ENCODE measurements at places on chromosomes 3 and 15. TPM values are rescaled to one million over a fixed set of nuclear protein-coding genes. Genes with fewer than 3 reads are reported as not detected.

ERICH6 gene
- not detected for total RNA-seq

RTP3 gene
- not detected for total RNA-seq

SPTBN5 gene
- total RNA-seq = 0.98 TPM

DLL4 gene
- total RNA-seq = 2.2 TPM

C3orf22 gene
- not detected for total RNA-seq

GRCh38 chr15:91752081-91752785, 101.3 kb upstream of the SLCO3A1 start:
- H3K27me3 ChIP-seq = peaks cover 29% of the 10 kb centered on the region
- no peak overlapping the region for H3K27ac ChIP-seq
- DNase-seq = no peak
- no peak overlapping the region for H3K4me3 ChIP-seq

- DNase-seq = peak; percentile 48
- H3K27me3 ChIP-seq = no peaks in the 10 kb centered on the region
- H3K4me3 ChIP-seq = no peak overlapping the region
Observed at GRCh38 chr3:131960324-131960723, 74.5 kb downstream of the CPNE4 start.

- no peak for DNase-seq
- H3K27me3 ChIP-seq = peaks cover 79% of the 10 kb centered on the region
- H3K4me3 ChIP-seq = no peak overlapping the region
- H3K27ac ChIP-seq = no peak overlapping the region
- no peaks in the 10 kb centered on the region for H3K36me3 ChIP-seq
Observed at GRCh38 chr15:37372064-37372463, 271.7 kb upstream of the MEIS2 start.

DNA sequence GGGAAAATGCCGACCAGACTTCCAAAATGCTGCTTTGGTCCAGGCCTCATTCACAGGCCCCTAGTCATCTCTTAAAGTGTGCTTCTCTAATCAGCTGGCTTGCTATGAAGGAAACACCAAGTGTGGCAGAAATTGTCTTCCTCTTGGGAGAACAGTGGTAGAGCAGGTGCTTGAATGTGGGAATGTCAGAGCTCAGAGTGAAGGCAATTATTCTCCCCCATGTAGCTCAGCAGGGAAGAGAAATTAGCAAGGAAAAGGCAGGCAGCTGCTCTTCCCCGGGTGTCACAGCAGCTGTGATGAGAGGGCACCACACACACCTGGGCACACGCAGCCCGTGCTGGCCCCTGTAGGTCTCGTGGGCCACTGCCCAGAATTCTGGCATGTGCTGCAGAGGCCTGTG, 358.5 kb downstream of the WDR72 start:
- H3K4me1 ChIP-seq = no peaks in the 10 kb centered on the region
- H3K27me3 ChIP-seq = no peaks in the 10 kb centered on the region
- H3K4me3 ChIP-seq = no peak overlapping the region
- no peak overlapping the region for H3K27ac ChIP-seq
- no peak for DNase-seq
- no peaks in the 10 kb centered on the region for H3K36me3 ChIP-seq

DNA sequence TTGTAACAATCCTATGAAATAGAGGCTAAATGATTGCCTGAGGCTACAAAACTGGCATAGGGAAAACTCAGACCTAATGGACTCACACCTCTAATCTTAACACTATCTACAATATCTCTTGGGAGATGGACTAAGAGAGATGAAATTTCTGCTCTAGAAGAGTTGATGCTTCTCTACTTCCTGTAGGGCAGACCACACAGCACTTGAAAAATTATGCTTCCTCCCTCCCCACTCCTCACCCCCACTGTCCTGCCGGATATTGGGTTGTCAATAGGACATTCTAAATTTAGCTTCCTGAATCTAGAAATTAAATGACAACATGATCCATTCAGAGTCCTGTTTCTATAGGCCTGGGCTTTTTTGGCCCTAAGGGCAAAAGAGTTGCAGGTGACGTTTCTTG, 295.6 kb downstream of the GAP43 start:
- no peaks in the 10 kb centered on the region for H3K27me3 ChIP-seq
- H3K4me3 ChIP-seq = no peak overlapping the region
- no peak overlapping the region for H3K27ac ChIP-seq
- no peak for DNase-seq
- H3K4me1 ChIP-seq = no peaks in the 10 kb centered on the region
- no peaks in the 10 kb centered on the region for H3K36me3 ChIP-seq

DNA sequence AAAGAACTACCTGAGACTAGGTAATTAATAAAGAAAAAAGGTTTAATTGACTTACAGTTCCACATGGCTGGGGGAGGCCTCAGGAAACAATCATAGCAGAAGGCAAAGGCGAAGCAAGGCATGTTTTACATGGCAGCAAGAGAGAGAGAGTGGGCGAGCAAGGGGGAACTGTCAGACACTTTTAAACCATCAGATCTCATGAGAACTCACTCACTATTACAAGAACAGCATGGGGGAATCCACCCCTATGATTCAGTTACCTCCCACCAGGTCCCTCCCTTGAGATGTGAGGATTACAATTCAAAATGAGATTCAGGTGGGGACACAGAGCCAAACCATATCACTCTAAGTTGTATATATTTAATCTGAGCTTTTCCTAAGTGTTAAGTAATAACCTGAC, 79.0 kb upstream of the MLF1 start:
- H3K27ac ChIP-seq = no peak overlapping the region
- H3K27me3 ChIP-seq = no peaks in the 10 kb centered on the region
- no peak for DNase-seq
- H3K4me1 ChIP-seq = 0 out of 2 replicates have a peak, but pooled peaks cover under 1% of the 10 kb centered on the region
- no peaks in the 10 kb centered on the region for H3K36me3 ChIP-seq

GRCh38 chr3:72009851-72010443, 225.0 kb upstream of the PROK2 start:
- peaks cover 56% of the 10 kb centered on the region for H3K27me3 ChIP-seq
- no peak for DNase-seq
- no peaks in the 10 kb centered on the region for H3K36me3 ChIP-seq
- no peak overlapping the region for H3K27ac ChIP-seq
- no peak overlapping the region for H3K4me3 ChIP-seq

DNA sequence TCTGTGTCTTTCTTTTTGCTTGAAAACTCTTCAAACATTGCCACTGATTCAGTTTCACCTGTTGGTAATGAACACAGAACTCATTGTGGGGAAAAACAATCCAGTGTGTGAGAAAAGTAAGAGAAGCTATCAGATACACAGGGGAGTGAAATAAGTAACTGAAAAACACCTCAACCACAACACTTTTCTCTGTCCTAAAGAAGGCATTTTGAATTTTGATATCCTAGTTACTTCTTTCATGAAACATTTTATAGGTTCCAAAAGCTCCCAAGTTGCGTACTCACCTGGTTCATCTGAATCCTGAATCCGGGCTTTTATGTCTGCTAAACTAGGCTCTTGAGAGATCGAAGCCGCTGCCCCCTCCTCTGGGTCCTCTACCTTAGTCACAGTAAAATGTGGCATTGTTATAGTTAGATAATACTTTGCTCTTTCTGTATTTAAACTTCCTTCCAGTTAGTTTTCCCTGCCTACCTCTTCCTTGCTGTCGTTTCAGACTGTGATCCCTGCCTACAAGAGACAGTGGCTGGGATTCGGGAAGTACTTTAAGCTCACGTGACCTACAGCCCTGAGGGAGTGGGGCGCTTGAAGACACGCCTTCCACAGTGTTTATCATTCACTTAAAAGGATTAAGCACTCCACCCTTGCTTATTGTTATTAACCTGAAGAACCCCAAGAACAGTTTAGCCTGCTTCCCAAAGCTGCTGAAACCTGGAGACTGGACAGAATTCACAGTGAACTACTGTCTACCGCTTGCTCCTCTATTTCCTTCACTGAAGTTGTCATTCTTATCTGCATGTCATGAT, 19.1 kb downstream of the SLC12A6 start:
- peaks cover 18% of the 10 kb centered on the region for H3K4me1 ChIP-seq
- no peaks in the 10 kb centered on the region for H3K36me3 ChIP-seq
- peak overlapping the region; percentile 65 for H3K4me3 ChIP-seq
- no peaks in the 10 kb centered on the region for H3K27me3 ChIP-seq
- DNase-seq = peak; percentile 63
- H3K27ac ChIP-seq = peak overlapping the region; percentile 12

GRCh38 chr3:15903164-15903563, 105.4 kb upstream of the ANKRD28 start:
- no peak overlapping the region for H3K4me3 ChIP-seq
- no peaks in the 10 kb centered on the region for H3K27me3 ChIP-seq
- no peak for DNase-seq
- no peaks in the 10 kb centered on the region for H3K4me1 ChIP-seq

- no peaks in the 10 kb centered on the region for H3K27me3 ChIP-seq
- H3K4me1 ChIP-seq = peaks cover 11% of the 10 kb centered on the region
- no peak overlapping the region for H3K4me3 ChIP-seq
- H3K36me3 ChIP-seq = no peaks in the 10 kb centered on the region
- peak; percentile 60 for DNase-seq
Observed at GRCh38 chr15:95448531-95449229, 881.8 kb upstream of the NR2F2 start.

DNA sequence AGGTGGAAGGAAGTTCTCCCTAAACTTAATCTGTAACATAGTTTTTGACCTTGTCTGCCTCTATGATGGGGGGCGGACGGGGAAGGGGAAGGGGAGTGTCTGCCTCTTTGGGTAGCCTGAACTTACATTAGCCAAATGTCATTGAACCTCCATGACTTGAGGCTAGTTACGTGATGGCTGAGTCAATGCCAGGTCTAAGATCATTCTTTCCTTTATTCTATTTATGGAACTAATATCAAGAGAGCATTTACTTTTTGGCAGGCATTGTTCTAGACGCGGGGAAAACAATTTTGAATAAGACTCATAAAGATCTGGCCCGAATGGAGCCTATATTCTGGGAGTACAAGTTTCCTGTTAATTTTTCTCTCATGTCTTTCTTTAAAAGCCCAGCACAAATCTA, 340.7 kb upstream of the C2CD4B start:
- H3K27me3 ChIP-seq = no peaks in the 10 kb centered on the region
- DNase-seq = no peak
- H3K36me3 ChIP-seq = no peaks in the 10 kb centered on the region
- peaks cover 11% of the 10 kb centered on the region for H3K4me1 ChIP-seq

DNA sequence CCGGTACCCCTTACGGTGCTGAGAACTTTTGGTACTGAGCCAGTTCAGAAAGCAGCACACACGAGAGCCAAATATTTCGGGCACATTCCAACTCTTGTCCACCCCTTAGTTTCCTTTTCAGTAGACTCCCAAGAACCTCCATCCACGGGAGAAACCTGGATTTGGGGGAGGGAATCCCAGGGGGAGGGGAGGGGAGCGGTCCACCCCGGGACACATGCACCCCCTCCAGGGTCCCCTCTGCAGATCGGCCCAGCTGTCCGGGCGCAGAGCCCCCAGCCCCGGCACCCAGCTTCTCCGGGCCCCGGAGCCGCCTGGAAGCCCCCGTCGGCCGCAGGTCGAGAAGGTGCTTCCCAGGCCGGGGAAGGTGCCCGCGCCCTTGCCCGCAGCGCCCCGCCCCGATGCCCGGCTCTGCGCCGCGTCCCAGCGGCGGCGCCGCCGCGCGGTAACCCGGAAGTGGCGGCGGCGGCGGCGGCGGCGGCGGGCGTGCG, 455 bp upstream of the ABHD17C start:
- H3K27ac ChIP-seq = peak overlapping the region; percentile 64
- no peaks in the 10 kb centered on the region for H3K36me3 ChIP-seq
- H3K4me1 ChIP-seq = peaks cover 62% of the 10 kb centered on the region
- DNase-seq = peak; percentile 32
- H3K4me3 ChIP-seq = peak overlapping the region; percentile 75
- no peaks in the 10 kb centered on the region for H3K27me3 ChIP-seq

DNA sequence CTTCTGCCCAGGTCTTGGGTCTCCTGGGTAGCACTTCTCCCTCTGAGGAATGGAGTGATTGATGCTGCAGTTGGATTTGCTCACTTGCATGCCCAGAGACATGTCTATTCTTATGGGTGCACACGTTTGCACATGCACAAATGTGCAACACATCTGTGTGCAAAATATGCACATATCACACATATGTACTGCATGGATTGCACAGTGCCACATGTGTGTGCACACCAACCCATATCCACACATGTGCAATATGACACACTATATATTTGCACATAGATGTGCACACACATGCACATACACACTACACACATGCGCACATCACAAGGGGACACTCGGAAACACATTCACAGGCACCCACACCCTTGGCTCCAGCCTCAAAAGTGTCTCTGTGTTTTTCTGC, 671 bp upstream of the SEMA3B start:
- peak overlapping the region; percentile 53 for H3K27ac ChIP-seq
- no peaks in the 10 kb centered on the region for H3K27me3 ChIP-seq
- H3K4me3 ChIP-seq = no peak overlapping the region
- peaks cover 62% of the 10 kb centered on the region for H3K4me1 ChIP-seq

DNA sequence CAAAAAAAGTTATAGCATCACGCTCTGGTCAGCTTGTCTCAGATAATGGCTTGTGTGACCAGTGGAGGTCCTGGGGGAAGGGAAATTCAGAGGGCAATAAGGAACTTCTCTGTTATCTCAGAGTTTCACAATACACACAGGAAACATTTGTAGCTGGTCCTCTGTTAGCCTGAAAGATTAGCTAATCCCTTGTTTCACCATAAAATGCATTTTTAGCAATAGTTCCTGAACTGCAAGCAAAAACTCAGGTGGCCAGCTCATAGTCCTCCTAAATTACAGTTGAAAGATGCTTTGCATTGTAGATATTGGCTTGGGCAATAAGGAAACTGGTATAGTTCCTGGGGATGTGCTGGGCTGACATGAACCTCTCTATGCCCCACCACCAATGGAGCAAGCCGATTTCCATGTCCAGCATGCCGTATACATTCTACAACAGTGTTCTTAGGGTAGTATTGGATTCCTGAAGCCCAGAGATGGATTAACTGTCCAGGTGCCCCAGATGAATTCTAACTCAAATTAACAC, 141.5 kb upstream of the TBL1XR1 start:
- H3K27ac ChIP-seq = no peak overlapping the region
- H3K4me1 ChIP-seq = peaks cover 28% of the 10 kb centered on the region
- no peak for DNase-seq
- H3K4me3 ChIP-seq = no peak overlapping the region

- peak overlapping the region; percentile 91 for H3K27ac ChIP-seq
- no peaks in the 10 kb centered on the region for H3K27me3 ChIP-seq
- H3K4me3 ChIP-seq = no peak overlapping the region
- H3K36me3 ChIP-seq = peaks cover 86% of the 10 kb centered on the region
- peaks cover 33% of the 10 kb centered on the region for H3K4me1 ChIP-seq
Observed at GRCh38 chr3:53236112-53236841, 19.5 kb downstream of the TKT start.

GRCh38 chr3:65524584-65524983, 514.1 kb downstream of the MAGI1 start:
- DNase-seq = no peak
- no peaks in the 10 kb centered on the region for H3K36me3 ChIP-seq
- H3K27me3 ChIP-seq = no peaks in the 10 kb centered on the region

- H3K27me3 ChIP-seq = no peaks in the 10 kb centered on the region
- H3K27ac ChIP-seq = no peak overlapping the region
- H3K36me3 ChIP-seq = no peaks in the 10 kb centered on the region
- H3K4me3 ChIP-seq = no peak overlapping the region
- no peak for DNase-seq
Observed at GRCh38 chr3:129034642-129035041, 25.9 kb upstream of the GP9 start.

DNA sequence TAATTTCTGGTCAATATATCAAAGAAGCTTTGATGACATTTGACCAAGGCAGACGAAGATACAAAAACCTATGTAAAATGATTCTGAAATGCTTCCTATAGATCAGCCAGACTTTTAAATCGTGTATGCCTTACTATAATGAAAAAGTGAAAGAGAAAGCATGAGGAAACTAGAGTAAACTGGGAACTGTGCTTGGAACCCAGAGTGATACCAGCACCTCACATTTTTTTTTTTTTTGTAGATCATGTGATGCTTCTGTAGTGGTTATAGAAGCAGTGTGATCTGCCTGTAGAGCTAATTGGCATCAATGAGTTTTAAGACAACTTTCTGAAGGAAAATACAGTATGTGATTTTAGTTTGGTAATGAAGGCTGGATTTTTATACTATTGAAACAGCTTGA, 150.7 kb downstream of the NLGN1 start:
- H3K4me1 ChIP-seq = no peaks in the 10 kb centered on the region
- H3K27me3 ChIP-seq = peaks cover 24% of the 10 kb centered on the region
- H3K4me3 ChIP-seq = 0 out of 2 replicates have a peak overlapping the region, but pooled peaks have one; percentile 9
- no peak overlapping the region for H3K27ac ChIP-seq
